Stimulated activated CD4-positive, alpha-beta T cell treated with anti-CD3 and anti-CD28 coated beads, TNF-alpha, amount 100 ng/mL, for 1 hour (primary cell): ENCODE measurements at places on chromosomes 2 and 18.
A peak's percentile ranks its signal among the peaks of the same experiment; 100 is the strongest.

- no peak for DNase-seq
These were observed 141.1 kb downstream of the HDAC4 start for GRCh38 chr2:239259603-239260298.

GRCh38 chr2:57809230-57809629 lies 237.4 kb upstream of the VRK2 start:
- no peak for DNase-seq

DNA sequence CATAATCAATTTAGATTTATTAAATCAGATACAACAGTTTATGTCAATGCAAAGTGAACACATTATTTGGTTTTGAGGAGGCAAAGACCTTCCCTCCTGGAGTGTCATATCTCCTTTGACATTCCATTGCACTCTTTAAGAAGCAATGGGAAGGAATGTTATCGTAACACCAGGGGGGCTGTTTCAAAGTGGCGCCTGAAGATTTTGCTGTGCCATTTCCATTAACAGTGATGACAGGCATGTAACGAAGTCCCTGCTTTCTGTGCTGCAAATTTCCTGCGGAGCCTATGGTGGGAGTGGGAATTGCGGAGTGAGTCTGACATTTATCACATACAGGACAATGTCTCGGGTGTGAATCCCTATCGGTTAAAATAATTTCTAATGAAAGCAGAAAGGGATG lies 499.6 kb upstream of the RAB6C start:
- DNase-seq = no peak

DNA sequence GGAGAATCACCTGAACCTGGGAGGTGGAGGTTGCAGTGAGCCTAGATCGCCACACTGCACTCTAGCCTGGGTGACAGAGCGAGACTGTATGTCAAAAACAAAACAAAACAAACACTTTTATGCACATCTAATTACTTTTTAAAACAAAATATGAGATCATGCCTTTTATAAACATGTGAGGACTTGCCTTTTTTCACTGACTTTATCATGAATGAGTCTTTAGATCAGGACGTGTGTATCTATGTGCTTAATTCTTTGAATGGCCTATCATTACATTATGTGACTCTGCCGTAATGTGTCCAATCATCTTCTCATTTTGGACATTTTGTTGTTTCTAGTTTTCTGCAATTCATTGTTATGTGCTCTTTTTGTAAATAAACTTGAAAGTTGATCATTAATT lies 58.7 kb downstream of the FAM117B start:
- DNase-seq = no peak

DNA sequence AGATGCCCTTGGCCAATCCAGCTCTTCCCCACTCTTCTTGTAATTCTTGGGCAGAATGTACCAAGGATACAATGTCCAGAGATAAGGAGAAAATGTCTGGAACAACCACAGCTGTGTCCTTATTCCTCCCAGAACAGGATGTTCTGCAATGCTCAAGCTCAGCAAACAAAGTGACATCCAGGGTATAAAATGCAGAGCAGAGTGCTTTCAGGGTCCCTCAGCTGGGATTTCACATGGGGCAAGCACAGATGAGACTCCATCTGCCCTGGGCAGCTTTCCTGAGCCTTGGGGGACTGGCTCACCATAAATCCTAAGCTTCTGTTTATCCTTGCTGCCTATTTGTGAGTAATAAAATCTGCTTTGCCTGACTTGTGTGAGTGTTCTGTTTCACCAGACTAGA lies 127.4 kb downstream of the VAPA start:
- DNase-seq = no peak

GRCh38 chr18:34153711-34154110 lies 71.0 kb downstream of the NOL4 start:
- no peak for DNase-seq

DNA sequence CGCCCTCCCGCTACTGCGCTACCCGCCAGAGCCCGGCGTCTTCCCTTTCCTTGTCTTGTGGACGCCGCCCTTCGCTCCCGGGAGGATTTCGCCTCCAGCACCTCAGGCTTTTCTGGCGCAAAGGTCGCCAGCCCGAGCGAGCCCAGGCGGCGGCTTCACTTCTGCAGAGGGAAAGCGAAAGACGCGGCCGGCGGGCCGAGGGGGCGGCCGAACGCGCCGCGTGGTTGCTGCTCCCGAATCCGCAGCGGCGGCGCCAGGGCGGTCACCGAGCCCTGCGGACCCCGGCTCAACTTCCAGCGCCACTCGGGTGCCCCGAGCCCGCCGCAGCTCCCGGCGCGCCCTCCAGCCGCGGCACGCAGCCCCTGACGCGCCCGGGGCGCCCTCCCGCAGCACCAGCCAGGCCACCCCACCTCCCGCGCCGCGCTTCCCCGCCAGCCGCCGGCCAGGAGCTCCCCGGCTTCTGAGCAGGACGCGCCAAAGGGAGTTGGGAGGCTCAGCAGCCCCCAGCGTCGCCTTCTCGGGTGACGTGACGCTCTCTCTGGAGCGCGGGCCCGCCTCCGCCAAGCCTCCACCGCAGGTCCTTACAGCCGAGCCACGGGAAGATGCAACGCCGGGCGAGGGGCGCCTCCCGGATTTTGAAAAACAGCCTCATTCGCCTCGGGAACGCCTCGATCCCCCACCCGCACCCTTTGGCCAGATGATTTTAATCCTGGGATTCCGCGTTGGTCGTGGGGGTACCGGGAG lies 84.9 kb upstream of the EPB41L3 start:
- no peak for DNase-seq

DNA sequence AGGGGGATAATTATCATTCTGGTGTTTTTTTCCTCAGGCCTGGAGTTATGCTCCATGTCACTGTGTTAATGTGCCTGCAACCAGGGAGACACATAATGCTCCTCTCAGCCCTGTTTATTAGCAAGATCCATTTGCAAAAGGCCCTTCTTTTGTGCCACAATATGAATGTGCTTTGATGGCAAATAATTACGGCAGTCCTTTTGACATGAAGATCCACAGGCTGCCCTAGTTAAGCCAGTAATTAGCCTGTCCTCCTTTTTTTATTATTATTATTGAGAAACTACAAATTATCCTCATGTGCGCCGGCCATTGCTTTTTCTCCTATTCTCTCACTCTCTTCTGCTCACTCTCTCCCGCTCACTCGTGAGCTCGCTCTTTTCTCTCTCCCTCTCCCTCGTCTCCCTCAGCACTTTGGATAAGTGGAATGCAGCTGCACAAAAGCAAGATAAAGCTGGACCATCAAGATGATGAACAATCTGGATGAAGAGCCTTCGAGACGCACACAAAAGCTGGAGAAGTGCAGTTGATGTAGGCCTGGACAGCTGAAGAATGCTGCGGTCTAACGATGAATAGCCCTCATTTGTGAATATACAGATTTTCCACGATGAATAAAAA lies 762.3 kb downstream of the BCL11A start:
- DNase-seq = no peak

DNA sequence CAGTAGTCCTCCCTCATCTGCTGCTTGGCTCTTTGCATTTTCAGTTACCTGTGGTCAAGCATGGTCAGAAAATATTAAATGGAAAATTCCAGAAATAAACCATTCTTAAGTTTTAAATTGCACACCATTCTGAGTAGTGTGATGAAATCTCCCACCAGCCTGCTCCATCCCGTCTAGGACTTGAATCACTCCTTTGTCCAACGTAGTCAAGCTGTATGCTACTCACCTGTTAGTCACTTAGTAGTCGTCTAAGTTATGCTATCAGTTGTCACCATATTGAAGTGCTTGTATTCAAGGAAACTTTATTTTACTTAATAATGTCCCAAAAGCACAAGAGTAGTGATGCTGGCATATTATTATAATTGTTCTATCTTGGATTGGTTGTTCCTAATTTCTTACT lies 172.5 kb downstream of the FIGN start:
- no peak for DNase-seq

DNA sequence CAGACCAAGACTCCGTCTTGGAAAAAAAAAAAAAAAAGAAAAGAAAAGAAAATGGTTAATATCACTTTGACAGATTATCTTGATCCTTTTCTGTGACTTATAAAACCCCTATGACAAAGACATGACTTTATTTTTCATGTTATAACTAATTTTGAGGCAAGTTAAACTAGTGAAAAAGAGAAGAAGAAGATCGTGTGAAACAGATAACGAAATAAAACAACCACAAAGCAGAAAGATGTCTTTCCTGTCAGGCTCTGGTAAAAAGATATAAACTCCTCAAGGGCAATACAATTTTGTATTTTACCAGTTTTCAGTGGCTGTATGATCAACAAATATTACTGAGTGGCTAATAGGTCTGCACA lies 13.4 kb upstream of the RBMS1 start:
- DNase-seq = no peak

- DNase-seq = no peak
These were observed 93.3 kb downstream of the RNF144A start for GRCh38 chr2:7010391-7011054.

DNA sequence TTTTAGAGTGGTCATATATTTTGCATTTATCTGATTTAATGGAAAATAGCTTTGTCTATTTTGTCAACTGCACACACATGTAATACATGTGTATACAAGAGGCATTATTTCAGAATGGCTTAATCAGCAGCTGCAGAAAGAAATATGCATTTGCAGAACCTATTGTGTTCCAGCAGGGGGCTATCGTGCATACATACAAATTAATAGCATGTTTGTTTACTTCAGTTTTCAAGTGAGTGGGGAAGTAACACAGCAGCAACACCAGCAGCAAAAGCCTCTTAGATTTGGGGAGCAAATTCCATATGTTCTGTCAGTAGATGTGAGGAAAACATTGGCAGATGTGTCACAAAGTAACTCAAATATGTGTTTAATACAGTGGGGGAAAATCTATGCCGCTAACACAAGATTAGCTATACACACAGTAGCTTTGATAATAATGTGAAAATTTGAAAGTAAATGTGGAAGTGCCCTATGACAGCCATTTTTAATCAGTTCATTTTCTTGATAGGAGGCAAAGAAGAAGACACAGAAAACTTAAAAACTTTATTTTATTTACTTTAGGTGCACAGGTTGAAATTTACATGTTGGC lies 218.1 kb downstream of the WDR7 start:
- no peak for DNase-seq

GRCh38 chr2:234496835-234497593 lies at the start of gene ARL4C:
Gene ARL4C, minus strand, starts transcription at chr2:234497081. Its CDS starts 495 bp downstream, at chr2:234496586.
- DNase-seq = peak; percentile 52

- no peak for DNase-seq
These were observed 17.2 kb downstream of the TET3 start for GRCh38 chr2:74001781-74002504.

GRCh38 chr2:8525582-8526402 lies 156.1 kb upstream of the ID2 start:
- no peak for DNase-seq

- no peak for DNase-seq
These were observed 22.5 kb upstream of the SALL3 start for GRCh38 chr18:78957140-78957539.

DNA sequence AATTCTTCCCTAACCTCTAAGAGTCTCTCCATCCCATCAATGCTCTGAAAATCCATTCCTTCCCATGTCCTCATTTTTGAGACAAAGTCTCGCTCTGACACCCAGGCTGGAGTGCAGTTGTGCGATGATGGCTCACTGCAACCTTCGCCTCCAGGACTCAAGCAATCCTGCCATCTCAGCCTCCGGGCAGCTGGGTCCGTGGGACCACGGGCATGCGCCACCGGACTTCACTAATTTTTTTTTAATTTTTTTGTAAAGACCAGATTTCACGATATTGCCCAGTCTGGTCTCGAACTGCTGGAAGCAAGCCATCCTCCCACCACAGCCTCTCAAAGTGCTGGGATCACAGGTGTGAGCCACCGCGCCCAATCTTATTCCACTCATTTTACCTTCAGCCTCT lies 1.6 kb downstream of the FEZ2 start:
- no peak for DNase-seq

GRCh38 chr2:169509298-169509885 lies at the start of gene KLHL41:
Gene KLHL41, plus strand, starts transcription at chr2:169509702. Its CDS starts 77 bp downstream, at chr2:169509779.
- no peak for DNase-seq

DNA sequence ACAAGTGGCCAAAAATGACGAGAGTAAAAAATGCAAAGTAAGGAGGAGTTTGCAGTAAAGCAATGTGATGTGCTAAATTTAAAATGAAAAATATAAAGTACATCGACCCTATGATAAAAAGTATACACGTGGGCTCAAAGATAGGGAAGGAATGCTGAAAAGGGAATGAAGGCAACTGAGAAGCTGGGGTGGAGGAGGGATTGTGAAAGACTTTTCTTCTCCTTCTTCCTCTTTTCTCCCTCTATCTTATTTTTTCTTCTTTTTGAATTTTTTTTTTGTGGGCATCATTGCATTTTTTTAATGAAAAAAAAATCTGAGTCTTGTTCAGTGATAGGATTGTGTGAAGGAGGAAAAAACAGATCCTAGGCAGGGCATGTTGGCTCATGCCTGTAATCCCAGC lies 57.6 kb upstream of the STK17B start:
- no peak for DNase-seq

- DNase-seq = no peak
These were observed 319.9 kb upstream of the SALL3 start for GRCh38 chr18:78659748-78660147.

GRCh38 chr2:152440460-152440859 lies 105.5 kb downstream of the FMNL2 start:
- no peak for DNase-seq

- no peak for DNase-seq
These were observed 294.6 kb upstream of the SLC14A2 start for GRCh38 chr18:45320724-45321123.

- DNase-seq = no peak
These were observed 104.3 kb upstream of the ST6GAL2 start for GRCh38 chr2:106990297-106990696.

DNA sequence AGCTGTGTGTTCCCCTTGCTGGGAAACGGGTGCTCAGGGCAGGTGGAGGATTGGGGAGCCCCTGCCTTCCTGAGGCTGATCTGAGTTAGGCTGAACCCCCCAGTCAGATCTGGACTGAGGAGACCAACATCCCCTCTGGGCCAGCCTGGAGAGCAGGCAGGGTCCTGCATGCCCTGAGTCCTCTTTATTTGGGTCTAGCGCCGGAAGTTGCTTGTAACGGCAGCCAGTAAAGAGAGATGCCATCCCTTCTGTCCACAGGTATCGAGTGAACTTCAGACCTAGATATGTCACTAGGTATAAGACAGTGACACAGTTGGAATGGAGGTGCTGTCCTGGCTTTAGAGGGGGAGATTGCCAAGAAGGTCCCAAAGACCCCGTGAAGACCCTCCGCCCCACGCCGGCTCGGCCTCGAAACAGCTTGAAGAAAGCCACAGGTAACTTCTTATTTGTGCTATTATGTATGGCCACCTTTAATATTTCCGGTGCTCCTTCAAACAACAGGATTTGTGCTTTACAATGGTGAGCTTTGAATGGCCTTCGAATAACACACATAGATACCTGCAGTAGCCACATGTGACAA lies 38.0 kb downstream of the EMILIN2 start:
- DNase-seq = no peak

GRCh38 chr2:222751238-222751637 lies 79.8 kb downstream of the MOGAT1 start:
- DNase-seq = no peak

- DNase-seq = no peak
These were observed 1110.6 kb downstream of the TSN start for GRCh38 chr2:122866095-122866494.

GRCh38 chr2:150883613-150883895 lies 378.1 kb downstream of the RBM43 start:
- DNase-seq = no peak

GRCh38 chr2:66781804-66782203 lies 346.9 kb downstream of the MEIS1 start:
- DNase-seq = no peak

GRCh38 chr2:6228251-6228650 lies 536.1 kb downstream of the SOX11 start:
- DNase-seq = no peak

GRCh38 chr18:26804519-26804918 lies 61.0 kb downstream of the AQP4 start:
- no peak for DNase-seq
